ENCODE measurements at places on chromosomes 7 and 10.

GRCh38 chr7:27533652-27534081 lies 129.0 kb downstream of the HIBADH start:
- DNase-seq, result no peak

GRCh38 chr7:83468251-83468739 lies 180.6 kb downstream of the SEMA3E start:
- no peak for DNase-seq

DNA sequence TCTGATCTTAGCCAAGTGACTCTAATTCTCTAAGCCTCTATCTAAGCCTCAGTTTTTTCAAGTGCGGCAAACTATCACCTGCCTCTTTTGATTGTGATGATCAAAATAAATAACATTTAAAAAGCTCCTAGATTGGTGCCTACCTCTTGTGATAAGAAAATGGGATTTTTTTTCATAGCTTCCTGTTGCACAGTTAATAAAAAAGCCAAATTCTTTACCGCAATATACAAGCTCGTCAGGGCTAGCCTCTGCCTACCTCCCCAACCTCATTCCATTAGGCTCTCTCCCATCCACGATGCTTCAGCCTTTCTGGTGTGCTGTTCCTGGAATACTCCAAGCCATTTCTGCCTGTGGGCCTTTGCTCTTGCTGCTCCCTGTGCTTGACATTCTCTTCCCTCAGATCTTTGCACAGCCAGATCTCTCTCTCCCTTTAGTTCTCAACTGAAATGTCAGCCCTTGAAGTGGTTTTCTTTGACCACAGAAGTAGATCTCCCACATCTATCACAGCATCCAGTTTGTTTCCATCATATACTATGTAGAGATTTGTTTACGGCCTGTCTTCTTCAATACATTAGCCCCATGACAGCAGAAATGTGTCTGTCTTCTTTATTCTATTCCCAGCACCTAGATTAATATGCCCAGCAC lies 48.8 kb downstream of the SFR1 start:
- no peak for DNase-seq

- DNase-seq, result peak; percentile 38
Observed at GRCh38 chr7:36784991-36785940, 61.0 kb upstream of the AOAH start.

DNA sequence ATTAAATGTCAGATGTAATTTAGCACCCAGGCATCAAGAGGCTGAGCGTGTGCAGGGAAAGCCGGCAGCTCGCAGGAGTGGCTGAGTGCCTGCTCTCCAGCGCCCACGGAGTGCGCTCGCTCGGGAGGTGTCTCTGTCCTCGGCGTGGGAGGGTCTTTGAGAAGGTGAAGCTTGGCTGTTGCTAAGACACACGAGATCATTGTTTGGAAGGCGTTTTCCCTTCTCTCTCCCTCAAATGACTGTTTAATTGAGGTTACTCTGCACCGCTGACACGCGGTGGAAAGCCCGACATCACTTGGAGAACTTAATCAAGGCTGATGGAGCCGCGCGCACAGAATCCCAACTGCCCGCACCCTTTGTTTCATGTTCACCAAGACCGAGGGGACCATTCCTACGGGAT lies 414.6 kb downstream of the DNAJB6 start:
- no peak for DNase-seq
